Nucleus accumbens (tissue), 56 donors: ENCODE measurements at places on chromosomes 1 and 21.
A peak's percentile ranks its signal among the peaks of the same experiment; 100 is the strongest.

DNA sequence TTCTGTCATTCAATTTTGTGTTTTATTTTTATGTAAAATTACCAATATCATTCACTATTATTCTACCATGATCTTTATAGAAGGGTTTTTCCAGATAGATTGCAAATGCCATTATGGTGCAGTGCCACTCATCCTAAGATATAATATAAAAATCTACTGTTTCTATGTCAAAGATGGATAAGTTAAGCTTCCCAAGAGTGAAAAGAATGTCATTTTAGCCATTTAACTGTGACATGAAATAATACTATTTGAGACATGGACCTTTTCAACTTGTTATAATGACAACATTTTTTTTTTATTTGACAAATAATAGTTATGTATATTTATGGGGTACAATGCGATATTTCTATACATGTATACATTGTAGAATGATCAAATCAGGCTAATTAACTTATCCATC, 224.3 kb downstream of the RPS6KC1 start:
- DNase-seq = no peak

DNA sequence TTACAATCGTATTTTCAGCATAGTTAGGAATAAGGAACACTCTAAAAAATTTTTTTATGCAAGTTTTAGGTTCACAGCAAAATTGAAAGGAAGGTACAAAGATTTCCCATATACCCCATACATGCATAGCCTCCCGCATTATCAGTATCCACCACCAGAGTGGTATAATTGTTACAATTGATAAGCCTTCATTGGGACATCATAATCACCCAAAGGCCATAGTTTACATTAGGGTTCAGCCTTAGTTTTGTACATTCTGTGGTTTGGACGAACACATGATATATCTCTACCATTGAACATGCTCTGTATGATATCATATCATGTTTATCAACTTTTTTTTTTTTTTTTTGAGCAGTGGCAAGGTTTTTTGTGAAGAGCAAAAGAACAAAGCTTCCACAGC, 180.0 kb downstream of the SDCCAG8 start:
- DNase-seq = no peak

DNA sequence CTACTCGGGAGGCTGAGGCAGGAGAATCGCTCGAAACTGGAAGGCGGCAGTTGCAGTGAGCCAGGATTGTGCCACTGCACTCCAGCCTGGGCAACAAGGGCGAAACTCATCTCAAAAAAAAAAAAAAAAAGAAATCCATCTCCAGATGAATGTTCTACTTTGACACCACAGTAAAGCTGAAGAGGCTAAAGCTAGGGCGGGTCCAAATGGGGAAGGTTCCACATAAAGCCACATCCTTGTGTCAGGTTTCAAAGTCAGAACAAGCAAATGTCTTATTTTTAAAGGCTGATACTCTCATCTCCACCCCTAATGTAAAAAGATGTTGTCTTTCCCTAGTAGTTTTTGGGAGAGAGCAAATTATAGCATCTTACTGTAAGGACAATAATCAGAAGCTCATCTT, 4.4 kb upstream of the WARS2 start:
- no peak for DNase-seq

GRCh38 chr1:172283766-172284165, 136.7 kb upstream of the C1orf105 start:
- DNase-seq = no peak

- no peak for DNase-seq
These were observed 47.3 kb upstream of the RCC1 start for GRCh38 chr1:28458237-28459228.

- peak; percentile 14 for DNase-seq
These were observed 31.1 kb downstream of the ALG14 start for GRCh38 chr1:95041491-95042165.
